NCI-H187 treated with DMSO at 0.1 percent for 48 hours (cell line): ENCODE measurements at places on chromosomes 5 and 9.

GRCh38 chr5:6195711-6196358, 182.5 kb downstream of the MED10 start:
- DNase-seq: no peak

- no peak for DNase-seq
Measured at GRCh38 chr9:38008168-38009034, 60.6 kb downstream of the SHB start.

GRCh38 chr5:14373685-14374084, 207.9 kb upstream of the OTULINL start:
- no peak for DNase-seq

- DNase-seq: no peak
Measured at GRCh38 chr5:131274326-131275063, 10.6 kb downstream of the CDC42SE2 start.

GRCh38 chr5:9466697-9467096, 79.2 kb downstream of the SEMA5A start:
- no peak for DNase-seq

- DNase-seq: no peak
Measured at GRCh38 chr5:10988622-10989021, 227.6 kb upstream of the DAP start.

GRCh38 chr5:179192185-179192890, 132.2 kb downstream of the ZNF354C start:
- no peak for DNase-seq

DNA sequence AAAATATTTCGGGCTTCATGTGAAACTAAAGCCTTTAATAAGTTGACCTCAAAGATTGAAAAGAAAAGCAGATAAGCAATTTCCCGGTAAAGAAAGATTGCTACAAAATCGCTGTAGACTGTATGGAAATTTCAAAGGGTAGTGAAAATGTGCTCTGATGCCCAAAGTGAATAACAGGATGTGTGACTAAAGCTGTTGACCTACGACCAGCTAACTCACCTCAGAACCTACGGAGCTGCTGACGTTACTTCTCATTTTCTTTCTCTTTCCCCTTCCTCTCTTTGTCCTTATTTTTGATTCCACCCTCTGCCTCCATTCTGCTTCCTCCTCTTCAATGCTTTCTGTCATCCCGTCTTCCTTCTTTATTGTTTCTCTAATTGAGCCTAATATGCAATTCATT, 103.2 kb downstream of the PDE4D start:
- DNase-seq: no peak

GRCh38 chr9:116504893-116505480, 182.1 kb upstream of the TRIM32 start:
- DNase-seq: no peak

- no peak for DNase-seq
Measured at GRCh38 chr5:160470437-160471361, 49.0 kb downstream of the PTTG1 start.

DNA sequence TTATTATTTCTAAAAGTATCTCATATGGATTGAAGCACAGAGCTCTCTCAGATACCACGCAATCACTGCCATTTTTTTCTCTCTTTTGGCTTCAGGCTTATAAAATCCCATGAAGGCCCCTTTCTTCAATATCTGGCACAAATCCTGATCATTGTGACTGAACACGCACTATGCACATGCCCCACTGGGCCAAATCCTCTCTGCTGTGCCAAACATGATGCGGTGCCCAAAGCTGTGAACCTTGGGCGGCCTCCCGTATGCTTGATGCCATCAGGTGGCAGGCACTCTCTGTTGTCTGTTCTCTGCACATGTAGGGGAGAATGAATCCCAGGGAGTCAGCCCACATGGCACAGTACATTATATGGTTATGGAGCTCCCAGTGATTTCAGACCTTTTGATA, 375.0 kb upstream of the RGMB start:
- DNase-seq: no peak

DNA sequence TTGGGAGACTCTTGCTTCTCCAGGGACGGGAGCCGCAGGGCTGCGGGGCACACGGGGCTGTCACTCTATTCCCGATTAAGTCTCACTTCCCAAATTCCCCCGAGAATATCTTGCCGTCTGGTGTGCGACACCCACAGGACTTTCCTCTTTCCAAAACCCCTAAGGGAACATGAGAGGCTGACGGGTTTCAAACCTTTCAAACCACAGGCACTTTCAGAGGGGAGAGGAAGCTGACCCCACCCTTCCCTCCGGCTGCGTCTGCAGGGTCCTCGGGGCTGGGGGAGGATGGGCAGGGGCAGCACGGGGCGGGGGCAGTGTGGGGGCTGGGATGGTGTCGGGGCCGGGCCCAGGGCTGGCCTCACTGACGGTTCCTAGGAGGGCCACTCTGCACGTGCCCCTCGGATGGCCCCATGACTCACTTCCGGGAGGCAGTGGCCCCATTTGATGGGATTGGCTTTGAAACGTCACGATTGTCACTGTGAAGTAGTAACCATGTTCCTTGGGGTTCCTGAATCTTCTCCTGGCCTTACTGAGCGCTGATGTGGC, 38.2 kb downstream of the SLC9A3 start:
- no peak for DNase-seq
